ENCODE measurements at places on chromosomes 6 and 20.

GRCh38 chr20:62192635-62193034 is 9.8 kb downstream of the MTG2 start:
- no peak for DNase-seq

DNA sequence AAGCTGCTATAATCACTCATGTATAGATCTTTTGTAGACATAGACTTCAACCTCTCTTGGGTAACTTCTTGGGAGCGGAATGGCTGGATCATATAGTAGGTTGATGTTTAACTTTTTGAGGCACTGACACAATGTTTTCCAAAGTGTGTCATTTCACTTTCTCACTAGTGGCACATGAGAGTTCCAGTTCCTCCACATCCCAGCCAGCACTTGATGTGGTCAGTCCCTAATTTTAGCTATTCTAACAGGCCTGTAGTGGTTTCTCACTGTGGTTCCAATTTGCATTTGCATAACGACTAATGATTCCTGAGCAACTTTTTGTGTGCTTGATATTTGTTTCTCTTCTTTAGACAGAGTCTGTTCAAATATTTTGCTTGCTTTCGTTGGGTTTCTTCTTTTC is 221.3 kb downstream of the DLL1 start:
- DNase-seq = no peak

- no peak for DNase-seq
Measured at GRCh38 chr20:4828830-4829513, 107.3 kb downstream of the PRND start.

GRCh38 chr6:164258421-164258820 is 843.9 kb downstream of the QKI start:
- no peak for DNase-seq

DNA sequence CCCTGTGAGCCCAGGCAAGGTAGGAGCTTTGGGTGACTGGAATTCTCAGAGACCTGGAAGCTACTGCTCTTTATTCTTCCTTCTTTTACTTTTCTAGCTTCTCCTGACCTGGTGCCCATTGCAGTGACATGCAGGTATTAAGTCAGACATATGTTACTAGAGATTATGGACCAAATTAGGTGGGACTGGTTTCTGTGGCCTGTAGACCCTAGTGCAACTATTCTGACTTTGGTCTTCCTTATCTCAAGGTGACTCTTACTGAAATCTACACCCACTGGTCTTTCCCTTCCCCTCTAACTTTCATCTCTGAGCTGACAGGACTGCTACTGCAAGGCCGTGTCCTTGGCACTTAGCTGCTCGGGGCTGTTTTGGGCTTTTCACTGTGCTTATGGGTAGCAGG is 24.4 kb upstream of the TMEM217 start:
- DNase-seq = no peak

DNA sequence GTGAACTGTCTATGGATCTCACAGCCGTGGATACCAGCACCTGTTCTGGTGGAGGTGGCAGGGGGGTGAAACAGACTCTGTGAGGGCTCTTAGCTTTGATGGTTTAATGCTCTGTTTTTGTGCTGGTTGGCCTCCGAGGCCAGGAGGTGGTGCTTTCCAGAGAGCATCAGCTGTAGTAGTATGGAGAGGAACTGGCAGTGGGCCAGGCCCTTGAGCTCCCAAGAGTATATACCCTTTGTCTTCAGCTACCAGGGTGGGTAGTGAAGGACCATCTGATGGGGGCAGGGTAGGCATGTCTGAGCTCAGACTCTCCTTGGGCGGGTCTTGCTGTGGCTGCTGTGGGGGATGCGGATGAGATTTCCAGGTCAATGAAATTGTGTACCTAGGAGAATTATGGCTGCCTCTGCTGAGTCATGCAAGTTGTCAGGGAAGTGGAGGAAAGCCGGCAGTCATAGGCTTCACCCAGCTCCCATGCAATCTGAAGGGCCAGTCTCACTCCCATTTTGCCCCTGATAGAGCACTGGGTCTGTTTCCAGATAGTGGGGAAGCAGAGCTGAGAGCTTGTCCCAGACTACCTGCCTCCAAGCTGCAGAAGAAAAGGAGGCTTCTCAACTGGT is 102.7 kb upstream of the AHI1 start:
- no peak for DNase-seq

DNA sequence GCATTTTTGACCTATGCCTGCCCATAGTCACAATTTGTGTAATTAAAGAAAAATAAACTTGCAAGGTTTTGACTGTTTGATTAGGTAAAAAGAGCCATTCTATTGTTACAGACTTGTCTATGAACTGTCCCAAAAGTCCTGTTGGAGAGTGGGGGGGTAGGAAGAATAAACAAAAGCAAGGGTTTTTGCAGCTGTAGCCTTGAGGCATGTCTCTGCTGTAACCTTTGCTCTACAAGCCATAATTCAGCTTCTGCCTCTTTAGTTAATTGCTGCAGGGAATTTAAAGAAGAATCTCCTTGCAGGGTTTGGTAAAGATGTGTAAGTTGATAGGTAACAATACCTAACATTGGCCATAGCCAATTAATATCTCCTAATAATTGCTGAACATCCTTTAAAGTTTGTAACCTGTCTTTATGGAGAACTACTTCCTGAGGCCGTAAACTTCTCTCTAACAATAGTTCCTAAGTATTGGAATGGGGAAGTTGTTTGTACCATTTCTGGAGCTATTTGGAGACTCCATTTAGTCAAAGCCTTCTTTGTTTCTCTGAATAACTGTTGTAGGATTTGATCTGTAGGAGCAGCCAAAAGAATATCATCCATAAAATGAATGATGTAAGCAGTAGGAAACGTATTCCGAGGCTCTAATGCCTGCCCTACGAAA is 7.9 kb upstream of the ABHD12 start:
- DNase-seq = no peak

- no peak for DNase-seq
Measured at GRCh38 chr6:118932421-118932820, 2.5 kb downstream of the MCM9 start.

GRCh38 chr6:117078624-117079023 is 186.7 kb upstream of the VGLL2 start:
- no peak for DNase-seq

GRCh38 chr20:61387204-61387953 is 135.3 kb downstream of the CDH4 start:
- no peak for DNase-seq

DNA sequence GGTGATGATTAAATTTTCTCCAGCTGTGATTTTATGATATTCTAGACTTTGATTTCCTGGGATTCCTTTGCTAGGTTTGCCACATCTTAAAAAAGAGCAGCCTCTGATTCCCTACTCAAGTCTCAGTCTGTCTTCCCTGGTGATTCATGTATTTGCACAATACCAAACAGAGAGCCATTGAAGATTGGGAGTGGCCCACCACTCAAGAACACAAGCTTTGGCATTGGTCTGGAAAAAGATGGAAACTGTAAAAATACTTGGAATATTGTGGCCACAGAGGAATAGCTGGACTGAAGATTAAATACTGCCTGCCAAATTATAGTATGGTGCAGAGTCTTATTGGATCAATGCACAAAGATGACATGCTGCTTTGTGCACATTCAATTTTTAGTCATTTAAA is 32.9 kb downstream of the PTCHD4 start:
- no peak for DNase-seq

GRCh38 chr6:158799051-158799792 is 19.9 kb downstream of the EZR start:
- DNase-seq = peak; percentile 62

GRCh38 chr6:107079429-107079828 is 35.9 kb downstream of the BEND3 start:
- no peak for DNase-seq

DNA sequence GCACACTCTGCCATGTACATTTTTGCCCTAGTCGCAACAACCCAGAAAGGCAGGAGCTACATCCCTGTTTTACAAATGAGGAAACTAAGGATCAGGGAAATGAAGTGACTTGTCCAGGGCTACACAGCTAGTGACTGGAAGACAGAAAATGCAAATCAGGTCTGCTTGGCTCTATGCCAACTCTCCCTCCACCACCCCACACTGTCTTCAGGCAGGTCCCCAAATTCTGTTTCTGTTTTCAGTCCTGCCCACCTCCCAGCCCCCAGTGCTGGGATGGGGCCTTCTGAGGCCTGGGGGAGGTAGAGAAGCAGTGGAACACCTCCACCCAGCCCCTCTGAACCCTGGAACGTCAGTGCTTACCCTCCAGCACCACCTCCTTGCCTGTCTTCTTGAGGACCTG is 5.1 kb downstream of the SNTA1 start:
- DNase-seq = no peak

DNA sequence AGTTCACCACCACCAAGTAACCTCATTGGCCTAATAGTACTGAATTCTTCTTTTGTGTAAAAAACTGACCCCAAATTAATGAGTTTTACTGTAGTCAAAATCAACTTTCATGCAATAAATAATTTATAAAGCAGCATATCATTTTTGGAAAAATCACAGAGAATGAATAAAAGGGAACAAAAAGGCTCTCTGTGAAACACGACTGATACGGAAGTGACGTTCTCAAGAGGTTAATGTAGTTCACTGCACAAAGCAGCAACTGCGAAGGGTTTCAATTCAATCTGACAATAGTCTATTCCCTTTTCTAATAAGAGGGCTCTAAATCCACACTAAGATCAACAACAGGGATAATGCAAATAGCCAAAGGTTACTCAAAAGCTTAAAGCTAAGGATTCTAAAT is 70.3 kb downstream of the PREP start:
- DNase-seq = no peak

DNA sequence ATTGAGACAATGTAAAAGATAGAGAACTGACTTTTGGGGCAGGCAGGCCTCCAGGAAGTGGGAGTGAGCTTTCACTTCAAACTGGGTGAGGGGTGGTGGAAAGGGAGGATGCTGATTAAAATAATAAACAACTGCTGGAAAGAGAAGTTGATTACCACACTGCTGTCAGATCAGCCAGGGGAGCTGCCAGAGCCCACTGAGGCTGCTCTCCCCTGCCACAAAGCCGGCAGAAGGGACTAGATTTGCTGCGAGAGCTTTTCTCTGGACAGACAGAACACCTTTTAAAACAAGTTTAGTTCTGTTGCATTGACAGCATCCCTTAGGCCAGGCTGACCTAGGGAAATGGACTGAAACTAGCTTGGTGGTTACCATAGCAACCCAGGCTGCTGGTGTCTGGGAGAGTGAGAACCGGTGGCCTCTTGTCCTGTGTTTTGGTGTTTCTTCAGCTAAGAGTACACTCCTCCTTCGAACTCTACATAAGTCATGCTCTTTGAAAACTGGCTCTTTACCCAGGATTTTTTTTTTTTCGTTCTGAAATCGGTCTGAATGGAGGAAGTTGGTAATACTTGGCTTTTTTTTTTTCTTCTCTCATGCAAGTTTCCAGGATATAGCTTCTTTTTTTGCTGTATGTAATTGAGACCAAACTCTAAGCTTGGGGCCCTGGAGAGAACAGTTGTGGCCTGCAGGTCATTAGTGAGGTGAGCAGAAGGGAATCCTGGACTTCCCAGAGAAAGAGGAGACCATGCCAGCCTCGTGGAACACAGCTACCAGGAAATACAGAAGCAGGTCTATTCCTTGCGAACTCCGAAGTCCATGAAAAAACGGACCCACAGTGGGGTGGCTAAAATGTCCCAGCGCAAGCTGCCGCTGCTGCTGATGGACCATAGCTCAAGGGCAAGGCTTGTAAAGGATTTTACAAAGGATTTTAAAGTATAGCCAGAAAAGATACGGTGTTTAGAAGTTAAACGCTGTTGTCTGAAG is 374.4 kb downstream of the UTRN start:
- DNase-seq = no peak

- DNase-seq = no peak
Measured at GRCh38 chr6:21586740-21587178, 6.8 kb upstream of the SOX4 start.

- DNase-seq = no peak
Measured at GRCh38 chr20:47336129-47336754, 20.3 kb downstream of the ZMYND8 start.

DNA sequence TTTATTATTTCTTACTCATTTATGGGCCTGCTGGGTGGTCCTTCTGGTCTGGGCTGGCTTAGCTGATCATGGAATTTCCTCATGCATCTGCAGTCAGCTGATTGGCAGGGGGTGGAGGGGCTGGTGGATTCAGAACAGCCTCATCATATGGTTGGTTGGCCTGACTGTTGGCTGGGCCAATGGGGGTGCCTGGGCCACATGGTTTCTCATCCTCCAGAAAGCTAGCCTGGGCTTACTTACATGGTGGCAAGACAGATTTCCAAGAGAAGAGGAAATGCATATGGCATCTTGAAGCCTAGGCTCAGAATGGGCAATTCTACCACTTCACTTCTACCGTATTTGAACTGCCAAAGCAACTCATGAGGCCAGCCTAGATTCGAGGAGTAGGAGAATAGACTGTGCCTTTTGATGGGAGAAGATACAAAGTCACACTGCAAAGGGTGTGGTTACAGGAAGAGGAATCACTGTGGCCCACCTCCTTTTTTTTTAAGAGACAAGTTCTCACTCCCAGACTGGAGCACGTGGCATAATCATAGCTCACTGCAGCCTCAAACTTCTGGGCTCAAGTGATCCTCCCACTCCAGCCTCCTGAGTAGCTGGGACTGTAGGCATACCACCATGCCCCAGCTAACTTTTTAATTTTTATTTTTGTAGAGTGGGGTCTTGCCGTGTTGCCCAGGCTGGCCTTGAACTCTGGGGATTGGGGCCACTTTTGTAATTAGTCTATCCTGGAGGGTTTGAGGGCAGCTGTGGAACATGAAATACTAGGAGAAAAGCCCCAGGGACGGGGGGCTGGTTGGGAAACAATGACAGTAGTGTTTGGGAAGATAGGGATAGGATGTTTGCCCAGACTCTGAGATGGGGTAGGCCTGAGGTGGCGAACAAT is 47.6 kb upstream of the RNF24 start:
- DNase-seq = no peak

GRCh38 chr20:20734475-20734948 is 22.1 kb upstream of the RALGAPA2 start:
- no peak for DNase-seq

DNA sequence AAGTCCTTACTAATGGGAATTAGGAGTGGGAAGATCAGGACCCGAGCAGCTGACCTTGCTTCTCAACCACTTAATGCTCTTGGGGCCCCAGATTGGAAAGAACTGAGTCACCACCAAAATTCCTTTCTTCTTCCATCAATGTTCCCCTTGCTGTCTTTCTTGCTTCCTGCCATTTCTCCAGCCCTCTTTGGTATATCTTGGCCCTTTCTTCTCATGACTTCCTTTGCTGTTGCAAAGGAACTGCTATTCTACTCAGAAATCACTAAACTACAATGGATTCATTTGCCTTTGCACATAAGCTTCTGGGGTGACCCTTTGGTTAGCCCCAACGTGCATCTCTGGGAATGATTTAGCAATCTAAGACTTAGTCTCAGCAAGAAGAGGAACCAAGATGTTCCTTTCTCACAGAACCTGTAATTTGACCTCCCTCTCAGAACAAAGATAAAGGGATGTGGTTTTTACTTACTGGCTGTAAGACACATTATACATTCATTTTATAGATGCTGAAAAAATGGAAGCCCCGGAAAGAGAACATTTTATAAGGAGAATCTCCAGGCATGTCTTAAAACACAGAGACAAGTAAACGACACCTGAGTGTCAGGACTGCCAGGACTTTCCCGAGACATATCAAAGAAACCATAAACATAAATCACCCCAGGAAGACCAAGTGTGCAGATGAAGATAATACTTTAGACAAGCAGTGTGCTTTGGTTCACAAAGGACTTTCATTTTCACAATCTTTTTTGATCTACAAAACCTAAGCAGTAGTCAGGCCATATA is 99.0 kb upstream of the TNFAIP3 start:
- no peak for DNase-seq

- no peak for DNase-seq
Measured at GRCh38 chr20:3134151-3134550, 25.5 kb downstream of the FASTKD5 start.

- DNase-seq = no peak
Measured at GRCh38 chr6:125107048-125107447, 46.5 kb upstream of the TPD52L1 start.

All from D341Med (cell line).